SHP77 (cell line): ENCODE measurements at places on chromosomes 7 and 10.

- DNase-seq: no peak
Observed at GRCh38 chr10:103690281-103690680, 165.1 kb downstream of the SH3PXD2A start.

DNA sequence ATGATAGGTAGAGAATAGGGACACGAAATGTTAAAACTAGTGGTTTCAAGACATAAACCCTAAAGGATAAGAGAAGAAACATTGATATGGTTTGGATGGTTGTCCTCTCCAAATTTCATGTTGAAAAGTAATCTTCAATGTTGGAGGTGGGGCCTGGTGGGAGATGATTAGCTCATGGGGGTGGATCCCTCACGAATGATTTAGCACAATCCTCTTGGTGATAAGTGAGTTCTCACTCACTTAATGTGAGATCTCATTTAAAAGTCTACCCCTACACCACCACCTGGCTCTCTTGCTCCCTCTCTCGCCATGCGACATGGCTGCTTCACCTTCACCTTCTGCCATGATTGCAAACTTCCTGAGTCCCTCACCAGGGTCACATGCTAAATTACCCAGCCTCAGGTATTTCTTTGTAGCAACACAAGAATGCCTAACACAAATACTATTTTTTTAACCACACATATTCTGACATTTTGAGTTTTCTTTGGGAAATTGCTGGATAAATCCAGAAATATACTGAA is 242.4 kb upstream of the PHF14 start:
- DNase-seq: no peak

DNA sequence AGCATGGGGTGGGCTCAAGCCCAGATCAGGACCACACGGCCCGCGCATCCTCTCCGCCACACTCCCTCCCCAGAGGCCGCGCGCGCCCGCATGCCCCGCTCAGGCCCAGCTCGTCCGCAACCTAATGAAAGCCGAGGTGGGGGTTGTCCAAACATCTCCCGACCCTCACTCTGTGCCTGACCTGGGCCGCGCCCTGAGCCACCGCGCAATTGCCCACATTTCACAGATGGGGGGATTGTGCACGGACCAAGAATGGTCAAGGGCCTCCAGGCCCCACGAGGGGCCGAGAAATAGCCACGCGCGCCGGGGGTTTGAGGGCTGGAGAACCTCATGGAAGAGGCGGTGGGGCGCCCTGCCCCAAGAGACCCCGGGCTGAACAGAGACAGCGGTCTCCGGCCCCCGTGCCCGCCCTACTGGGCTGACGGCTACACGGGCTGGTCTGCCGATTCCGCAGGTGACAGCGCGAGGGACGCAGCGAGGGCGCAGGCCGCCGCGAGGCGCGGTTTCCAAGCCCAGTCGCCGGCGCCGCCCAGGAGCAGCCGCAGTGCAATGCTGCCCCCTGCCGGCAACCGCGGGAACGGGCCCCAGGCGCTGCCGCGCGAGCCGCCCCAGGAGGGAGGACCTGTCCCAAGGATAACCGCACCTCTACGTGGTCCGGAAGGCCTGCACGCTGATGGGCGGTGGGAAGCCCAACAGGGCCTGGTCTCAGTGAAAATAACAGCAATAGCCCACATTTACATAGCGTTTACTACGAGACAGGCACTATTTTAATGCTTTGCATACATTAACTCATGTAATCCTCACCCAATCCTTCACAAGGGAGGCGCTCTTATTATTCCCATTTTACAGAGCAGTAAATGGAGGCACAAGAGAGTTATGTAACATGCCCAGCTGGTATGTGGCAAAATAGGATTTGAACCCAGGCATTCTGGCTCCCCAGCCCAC is 10.5 kb upstream of the GRID1 start:
- peak; percentile 16 for DNase-seq

GRCh38 chr7:26513948-26514347 is 222.3 kb downstream of the SNX10 start:
- no peak for DNase-seq

DNA sequence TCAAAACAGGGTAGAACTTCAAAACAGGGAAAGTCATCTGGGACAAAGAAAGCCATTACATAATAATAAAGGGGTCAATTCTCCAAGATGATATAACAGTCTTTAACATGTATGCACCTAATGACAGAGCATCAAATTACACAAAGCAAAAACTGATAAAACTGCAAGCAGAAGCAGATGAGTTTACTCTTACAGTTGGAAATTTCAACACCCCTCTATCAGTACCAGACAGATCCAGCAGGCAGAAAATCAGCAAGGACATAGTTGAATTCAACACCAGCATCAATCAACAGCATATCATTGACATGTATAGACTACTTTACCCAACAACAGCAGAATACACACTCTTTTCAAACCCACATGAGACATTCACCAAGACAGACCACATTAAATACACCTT is 233.0 kb upstream of the NEBL start:
- no peak for DNase-seq

DNA sequence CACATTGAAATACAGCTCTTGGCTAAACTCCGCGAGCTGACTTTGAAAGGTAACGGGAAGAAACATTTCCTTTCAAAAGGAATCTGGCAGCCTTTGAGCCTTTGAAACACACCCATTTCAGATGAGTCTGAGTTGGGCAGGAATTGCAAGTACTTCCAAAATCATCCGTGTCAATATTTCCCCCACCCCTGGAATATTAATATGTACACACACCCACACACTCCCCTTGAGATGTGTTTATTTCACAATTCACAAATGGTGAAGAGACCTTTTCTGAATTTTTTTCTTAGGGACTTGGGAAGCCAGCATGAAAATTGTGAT is 438.7 kb upstream of the NRP1 start:
- DNase-seq: no peak

DNA sequence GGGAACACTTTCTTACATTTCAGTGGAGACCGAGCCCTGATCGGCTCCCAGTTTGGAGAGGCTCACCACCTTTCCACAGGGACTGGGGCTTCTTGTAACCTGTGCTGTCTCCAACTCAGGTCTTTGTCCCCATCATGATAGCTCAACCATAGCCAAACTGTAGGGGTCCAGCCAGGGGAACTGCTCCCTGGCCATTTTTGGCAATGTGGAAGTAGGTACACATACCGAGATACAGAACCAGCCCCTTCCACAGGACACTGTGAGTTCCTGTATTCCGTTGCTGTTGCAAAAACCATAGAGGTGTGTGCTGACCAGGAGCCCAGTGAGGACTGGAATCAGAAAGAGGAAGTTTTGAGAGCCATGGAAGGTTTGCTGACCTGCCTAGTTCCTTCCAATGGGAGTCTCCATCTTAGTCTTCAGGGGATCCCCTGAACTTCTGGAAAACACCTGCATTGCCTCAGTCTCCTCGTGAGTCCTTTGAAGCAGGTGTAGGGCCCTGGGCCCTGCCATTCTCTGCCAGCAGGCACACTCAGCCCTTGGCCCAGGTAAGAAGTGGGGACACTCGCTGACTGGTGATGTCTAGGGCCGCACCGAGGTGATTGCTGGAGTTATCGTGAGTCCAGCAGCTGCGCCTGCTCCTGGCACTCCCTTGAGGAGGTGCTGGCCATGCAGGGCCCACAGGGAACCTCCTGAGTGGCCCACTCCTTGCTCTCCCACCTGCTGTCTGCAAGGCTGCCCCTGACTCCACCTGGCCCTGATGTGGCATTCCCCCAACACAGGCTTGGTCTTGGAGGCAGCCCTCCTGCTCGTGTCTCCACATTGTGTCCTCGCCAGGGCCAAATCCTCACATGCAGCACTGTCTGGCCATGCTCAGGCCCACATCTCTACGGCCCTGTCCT is 11.2 kb downstream of the WDFY4 start:
- DNase-seq: no peak

GRCh38 chr10:21015851-21016250 is 118.7 kb upstream of the NEBL start:
- DNase-seq: no peak

DNA sequence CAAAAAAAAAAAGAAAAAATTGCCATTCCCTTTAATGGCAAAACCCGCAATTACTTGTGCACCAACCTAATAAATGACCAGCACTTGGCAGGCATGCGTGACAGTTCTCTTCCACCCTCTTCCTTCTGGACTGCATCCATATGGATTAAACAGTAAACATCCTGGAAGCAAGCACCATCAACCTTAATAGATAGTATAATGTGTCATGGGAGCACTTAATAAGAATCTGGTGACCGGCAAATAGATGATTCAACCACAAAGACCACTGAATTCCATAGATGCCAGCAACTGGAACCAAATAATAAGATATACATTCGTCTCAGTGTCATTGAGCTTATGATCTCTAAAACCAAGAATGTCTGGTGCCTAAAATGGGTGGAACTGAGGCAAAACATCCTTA is 610.2 kb downstream of the CALN1 start:
- no peak for DNase-seq

DNA sequence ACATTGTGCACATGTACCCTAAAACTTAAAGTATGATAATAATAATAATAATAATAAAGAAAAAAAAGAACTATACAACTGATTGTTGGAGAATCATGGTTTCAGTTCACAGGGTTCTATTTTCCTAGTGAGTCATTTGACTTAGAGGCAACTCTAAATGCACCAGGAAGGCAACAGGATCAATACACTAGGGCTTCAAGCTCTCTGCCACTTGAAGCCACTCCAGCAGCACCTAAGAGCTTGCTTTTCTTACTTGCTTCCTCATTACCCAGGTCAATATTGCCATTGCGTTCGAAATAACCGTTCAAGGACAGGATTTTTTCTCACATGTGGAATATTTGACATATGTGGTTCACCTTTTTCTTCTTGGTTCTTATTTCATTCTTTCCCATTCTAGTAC is 189.7 kb downstream of the GRM3 start:
- DNase-seq: no peak

- DNase-seq: no peak
Observed at GRCh38 chr10:33461295-33461640, 126.8 kb upstream of the NRP1 start.

- peak; percentile 24 for DNase-seq
Observed at GRCh38 chr7:11458736-11459483, 373.1 kb downstream of the THSD7A start.

DNA sequence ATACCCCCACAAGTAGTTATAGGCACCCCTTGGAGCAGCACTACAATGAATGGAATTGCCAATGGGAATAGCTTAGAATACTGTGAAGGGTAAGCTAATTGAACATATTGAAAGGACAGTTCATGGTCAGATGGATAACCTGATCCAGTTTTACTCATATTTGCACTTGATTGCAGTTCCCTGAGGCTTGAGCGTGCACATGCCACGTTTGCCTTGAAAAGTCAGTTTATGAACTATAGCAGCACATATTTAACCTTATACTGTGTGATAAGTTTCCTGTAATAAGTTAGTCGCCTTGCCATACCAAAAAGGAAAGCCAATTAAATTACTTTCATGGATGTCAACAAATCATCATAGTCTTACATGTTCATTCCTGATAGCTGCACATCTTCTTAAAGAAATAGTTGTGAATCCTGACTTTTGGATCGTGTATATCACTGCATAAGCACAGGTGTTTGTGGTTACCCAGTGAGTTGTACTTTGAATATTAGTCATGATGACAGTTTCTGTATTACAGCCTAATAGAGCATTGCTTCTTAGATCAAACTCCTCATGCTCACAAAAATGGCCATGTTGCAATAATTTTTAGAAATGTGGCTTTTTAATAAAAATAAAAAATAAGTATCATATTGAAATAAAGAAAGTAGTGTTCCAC is 21.6 kb downstream of the DNTT start:
- DNase-seq: no peak

DNA sequence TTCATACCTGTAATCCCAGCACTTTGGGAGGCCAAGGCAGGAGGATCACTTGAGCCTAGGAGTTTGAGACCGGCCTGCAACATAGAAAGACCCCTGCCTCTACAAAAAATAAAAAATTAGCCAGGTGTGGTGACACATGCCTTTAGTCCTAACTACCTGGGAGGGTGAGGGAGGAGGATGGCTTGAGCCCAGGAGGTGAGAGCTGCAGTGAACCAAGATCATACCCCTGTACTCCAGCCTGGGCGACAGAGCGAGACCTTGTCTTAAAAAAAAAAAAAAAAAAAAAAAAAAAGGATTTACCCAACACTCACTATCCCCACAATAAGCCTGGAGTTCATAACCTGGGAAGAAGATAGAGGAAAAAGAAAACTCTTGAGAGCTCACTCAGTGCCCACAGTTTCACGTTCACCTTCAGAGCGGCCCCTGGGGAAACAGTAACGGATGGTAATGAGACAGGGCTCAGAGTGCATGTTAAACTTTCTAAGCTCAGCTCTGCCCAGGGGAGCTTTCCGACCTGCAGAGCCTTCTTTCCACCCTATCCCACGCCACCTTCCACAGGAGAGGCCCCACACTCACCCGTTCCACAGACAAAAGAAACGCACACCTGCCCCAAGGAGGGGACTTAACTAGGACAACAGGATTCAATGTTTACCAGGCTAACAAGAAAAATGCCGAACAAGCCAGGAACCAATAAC is 259.8 kb upstream of the KLF14 start:
- no peak for DNase-seq

DNA sequence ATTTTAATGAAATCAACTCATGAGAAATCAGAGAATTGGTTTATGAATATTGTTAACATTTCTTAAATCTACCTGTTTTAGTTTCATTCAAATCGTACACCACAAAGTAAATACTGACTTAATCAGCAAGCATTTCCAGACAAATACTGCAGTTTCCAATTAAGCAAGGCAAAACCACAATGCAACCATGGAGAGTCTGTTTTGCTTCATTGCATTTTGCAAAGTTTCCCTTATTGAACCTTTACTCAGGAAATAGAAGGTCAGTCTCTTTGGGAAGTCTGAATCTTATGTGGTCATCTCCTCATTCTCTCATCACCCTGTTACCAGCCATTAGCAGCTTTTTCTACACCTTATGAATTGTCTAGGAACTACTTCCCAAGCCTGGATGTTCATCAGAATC is 400.5 kb downstream of the IPMK start:
- no peak for DNase-seq

DNA sequence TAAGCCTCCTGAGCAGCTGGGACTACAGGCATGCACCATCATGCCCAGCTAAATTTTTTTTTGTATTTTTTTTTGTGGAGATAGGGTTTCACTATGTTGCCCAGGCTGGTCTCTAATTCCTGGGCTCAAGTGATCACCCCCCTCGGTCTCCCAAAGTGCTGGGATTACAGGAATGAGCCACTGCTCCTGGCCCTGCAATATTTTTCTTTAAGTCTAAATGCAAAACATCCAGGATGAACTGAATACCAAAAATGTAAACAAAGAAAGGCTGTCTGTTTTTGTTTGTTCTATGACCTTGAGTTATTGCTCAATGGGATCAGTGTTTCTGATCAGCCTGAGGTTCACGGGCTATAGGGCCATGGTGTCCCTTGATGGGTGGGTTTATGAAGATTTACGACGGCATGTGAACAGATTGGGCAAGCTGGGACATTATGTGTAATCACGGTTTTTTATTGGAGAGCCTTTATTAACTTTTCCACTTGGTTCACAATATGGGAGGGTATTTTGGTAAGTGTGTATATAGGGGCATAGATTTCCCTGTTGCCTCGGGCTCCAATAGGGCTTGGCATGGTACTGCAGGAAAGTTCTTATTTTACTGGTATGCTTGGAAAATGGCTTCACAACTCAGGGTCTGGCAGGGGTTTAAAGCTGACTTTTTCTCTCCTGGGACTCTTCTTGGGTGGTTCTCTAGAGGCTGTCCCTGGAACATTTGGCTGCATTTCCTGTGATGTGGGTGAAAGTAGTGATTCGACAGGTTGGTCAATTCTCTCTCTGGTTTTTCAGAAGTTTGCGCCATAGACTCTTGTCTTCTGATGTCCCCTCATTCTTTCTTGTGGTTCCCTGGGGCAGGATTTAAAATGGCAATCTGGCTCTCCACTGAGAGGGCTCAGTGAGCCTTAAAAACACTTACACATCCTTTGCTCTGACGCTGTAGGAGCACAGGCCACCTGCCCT is 41.6 kb downstream of the MRPS33 start:
- no peak for DNase-seq
